ENCODE measurements at places on chromosomes 13 and 19.

- no peak for DNase-seq
Measured at GRCh38 chr13:98478189-98479129, 98.4 kb downstream of the STK24 start.

- no peak for DNase-seq
Measured at GRCh38 chr13:26540334-26540733, 17.1 kb upstream of the WASF3 start.

DNA sequence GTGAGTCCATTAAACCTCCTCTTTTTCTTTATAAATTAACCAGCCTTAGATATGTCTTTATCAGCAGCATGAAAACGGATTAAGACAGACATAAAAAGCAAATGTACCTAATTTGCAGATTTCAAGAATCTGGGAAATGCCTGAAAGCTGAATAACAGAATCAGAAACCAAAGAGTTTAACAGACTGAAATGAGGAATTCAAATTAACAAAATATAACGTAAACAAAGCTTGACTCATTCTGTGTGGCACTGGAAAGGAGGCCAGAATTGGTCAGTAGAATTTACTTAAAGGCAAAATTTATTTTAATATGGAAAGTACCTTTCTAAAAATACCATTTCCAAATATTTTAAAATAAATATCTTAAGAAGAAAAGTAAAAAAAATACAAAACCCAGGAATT, 540.6 kb upstream of the HTR2A start:
- DNase-seq, result no peak

- no peak for DNase-seq
Measured at GRCh38 chr13:30126903-30127428, 180.4 kb downstream of the KATNAL1 start.

DNA sequence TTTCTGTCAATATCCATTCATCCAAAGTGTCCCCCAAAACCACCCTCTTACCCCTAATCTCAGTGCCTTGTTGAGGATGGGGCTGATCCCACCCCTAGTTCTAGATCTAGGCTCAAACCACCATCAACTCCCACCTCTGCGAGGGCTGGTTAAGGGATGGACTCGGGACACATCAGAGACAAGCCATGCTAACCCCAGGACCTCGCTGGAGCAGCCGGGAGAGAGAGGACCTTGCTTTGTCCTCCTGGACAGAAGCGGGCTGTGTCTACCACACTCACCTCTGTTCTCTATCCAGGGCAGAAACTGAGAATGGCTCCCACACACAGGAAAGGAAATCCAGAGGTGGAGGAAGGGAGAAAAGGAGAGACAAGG, 90.8 kb upstream of the UQCRFS1 start:
- DNase-seq, result no peak

- DNase-seq, result no peak
Measured at GRCh38 chr13:114087430-114087829, 45.0 kb downstream of the RASA3 start.
